ENCODE measurements at places on chromosomes 4 and X.
A peak's percentile ranks its signal among the peaks of the same experiment; 100 is the strongest.

GRCh38 chr4:102530986-102531385 lies 29.8 kb downstream of the NFKB1 start:
- no peak for DNase-seq

DNA sequence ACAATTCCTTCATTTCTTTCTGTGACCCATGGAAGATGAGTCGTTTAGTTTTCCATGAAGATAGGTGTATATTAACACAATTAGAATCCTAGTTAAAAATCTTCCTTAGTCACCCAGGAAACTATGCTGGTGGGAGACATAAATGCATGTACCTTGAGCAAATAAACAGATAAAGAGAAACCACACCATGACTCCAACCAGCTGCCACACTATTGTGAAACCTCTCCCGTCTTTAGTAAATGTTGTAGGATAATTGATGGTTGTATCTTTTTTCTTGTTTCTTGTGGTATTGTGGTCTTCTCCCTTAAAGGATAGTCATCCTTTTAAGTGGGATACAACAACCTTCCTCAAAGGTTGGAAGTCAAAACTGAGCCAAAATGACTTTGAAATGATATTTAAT lies 103.8 kb upstream of the LEF1 start:
- no peak for DNase-seq

GRCh38 chr4:145034727-145035211 lies 63.2 kb downstream of the ANAPC10 start:
- peak; percentile 90 for DNase-seq

DNA sequence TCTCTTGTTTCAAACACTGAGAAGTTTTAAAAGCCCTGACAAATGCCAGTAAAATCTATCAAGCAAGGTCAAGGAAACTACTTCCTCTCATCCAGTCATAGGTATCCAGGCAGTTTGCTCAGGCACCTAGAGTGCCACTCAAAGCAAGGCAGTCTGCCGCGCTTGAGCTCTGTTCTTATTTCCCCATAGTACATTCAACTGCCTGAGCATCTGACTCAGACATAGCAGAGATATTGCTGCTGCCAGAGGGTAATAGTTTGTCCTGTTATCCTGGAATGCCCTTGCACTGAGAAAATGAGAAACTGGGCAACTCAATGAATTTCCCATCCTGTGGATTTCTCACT lies 16.1 kb upstream of the ATP8A1 start:
- peak; percentile 67 for DNase-seq

GRCh38 chr4:95004912-95005311 lies 247.2 kb downstream of the BMPR1B start:
- no peak for DNase-seq

DNA sequence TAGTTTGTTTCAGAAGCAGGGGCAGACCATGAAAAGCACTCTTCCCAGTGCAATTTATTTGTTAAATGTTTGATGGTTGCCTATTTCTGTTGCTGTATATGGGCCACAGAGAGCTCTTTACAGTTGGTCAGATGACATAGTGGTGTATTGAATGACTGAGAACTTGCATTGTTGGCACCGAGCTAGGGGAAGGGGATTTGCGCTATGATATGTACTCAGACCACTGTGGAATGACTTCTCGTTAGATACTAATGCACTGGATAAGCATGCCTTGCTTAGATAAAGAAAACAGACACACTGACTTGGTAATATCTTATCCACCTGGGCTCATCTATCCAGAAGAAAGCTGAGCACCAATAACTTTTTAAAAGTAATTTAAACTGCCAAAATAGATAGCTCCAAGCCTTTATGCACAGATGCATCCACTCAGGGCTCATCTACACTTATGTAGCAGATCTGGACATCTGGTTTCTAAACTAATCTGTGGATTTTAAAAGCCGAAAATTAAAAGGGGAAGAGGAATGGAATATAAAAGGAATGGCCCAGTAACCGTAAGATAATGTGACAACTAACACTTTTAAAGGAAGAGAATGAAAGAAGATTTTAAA lies 132.7 kb downstream of the GATB start:
- DNase-seq: no peak

GRCh38 chrX:133812402-133812801 lies 173.0 kb downstream of the GPC3 start:
- DNase-seq: no peak

DNA sequence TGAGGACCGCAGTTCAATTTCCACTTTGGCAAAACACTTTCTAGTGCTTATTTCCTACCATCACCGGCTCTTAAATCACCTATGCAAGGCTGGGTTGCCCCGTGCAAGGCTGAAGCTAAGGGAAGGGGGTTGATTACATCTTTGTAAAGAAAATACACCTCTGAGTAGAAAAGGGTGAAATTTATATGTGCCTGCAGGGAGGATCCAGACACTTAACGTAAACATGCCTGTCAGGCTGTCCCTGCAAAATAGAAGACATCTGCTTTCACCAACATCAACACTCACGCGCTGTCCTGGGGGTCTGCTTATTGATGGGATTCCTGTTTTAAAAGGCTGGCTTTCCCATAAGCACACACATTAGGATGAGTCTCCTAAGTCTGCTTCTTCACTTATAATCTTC lies 92.0 kb downstream of the PRKX start:
- no peak for DNase-seq

- no peak for DNase-seq
Measured at GRCh38 chr4:177108708-177109107, 201.0 kb upstream of the NEIL3 start.

DNA sequence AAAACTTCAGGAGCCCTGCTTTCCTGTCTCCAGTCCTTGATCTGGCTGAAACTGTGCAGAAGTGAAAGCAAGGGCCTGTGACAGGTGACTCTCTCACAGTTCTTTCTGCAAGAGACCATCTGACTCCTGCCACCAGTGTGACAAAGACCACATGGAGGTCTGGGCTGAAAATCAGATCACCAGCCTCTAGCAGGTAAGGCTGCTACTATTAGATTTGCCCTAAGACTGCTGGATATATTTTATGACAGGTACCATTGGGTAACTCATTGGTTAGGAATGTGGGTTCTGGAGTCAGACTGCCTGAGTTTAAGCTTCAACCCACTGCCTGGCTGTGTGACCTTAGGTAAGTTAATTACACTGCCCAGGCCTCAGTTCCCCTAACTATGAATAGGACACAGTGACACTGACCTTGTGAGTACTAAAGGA lies 163.3 kb upstream of the SLC7A11 start:
- DNase-seq: peak; percentile 58

GRCh38 chr4:82360298-82361177 lies 13.3 kb downstream of the HNRNPD start:
- no peak for DNase-seq

GRCh38 chr4:38055566-38055965 lies 95.4 kb downstream of the PTTG2 start:
- no peak for DNase-seq

GRCh38 chrX:13825178-13825762 lies 8.4 kb upstream of the GPM6B start:
- no peak for DNase-seq

DNA sequence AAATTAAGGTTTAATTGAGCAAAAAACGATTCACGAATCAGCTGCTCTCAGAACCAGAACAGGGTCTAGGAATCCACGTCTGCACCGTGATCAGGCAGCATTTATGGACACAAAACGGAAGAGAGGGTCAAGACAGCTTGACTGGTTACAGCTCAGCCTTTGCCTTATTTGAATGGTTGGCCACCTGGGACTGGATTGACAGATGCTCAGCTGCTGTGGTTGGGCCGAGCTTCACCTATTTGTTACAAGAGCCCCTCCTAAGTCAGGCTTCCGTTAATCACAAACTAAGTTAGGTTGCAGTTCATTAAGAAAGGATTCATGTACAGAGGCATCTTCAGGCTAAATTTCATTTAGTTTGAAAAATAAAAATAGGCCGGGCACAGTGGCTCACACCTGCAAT lies 50.6 kb upstream of the MAN2B2 start:
- DNase-seq: no peak

- DNase-seq: no peak
Measured at GRCh38 chr4:5969336-5969735, 48.9 kb downstream of the C4orf50 start.

DNA sequence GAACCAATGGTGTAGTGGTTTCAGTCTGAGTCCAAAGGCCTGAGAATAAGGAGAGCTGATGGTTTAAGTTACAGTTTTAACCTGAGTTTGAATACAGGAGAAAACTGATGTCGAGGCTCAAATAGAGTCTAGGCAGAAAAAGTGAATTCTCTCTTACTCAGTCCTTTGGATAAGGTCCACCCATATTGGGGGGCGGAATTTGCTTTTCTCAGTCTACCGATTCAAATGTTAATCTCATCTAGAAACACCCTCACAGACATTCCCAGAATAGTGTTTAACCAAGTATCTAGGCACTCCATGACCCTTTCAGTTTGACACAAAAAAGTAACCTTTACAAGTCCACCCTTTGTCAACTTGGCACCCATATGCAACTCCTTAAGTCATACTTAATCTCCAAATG lies 216.0 kb downstream of the GRID2 start:
- no peak for DNase-seq

DNA sequence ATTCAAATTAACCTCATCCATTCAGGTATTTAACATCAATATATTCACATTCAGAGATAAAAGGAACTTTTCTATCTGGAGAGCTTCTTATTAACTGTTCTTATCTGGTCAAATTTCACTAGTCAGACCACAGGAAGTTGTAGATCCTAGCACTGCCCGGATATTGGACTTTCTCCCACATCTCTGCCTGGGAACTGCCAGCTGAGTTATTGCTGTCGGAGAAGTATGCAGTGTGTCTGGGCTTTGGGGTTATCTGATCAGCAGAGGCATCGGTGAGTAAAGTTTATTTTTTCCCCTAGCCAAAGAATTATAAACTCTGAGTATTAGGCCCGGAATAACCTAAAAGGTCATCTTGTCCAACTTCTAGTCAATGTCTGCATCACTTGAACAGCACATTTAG lies 45.1 kb downstream of the OR13H1 start:
- DNase-seq: peak; percentile 57

- DNase-seq: no peak
Measured at GRCh38 chr4:129334136-129334535, 238.2 kb downstream of the C4orf33 start.

GRCh38 chr4:128958194-128958593 lies 135.1 kb downstream of the SCLT1 start:
- DNase-seq: no peak

DNA sequence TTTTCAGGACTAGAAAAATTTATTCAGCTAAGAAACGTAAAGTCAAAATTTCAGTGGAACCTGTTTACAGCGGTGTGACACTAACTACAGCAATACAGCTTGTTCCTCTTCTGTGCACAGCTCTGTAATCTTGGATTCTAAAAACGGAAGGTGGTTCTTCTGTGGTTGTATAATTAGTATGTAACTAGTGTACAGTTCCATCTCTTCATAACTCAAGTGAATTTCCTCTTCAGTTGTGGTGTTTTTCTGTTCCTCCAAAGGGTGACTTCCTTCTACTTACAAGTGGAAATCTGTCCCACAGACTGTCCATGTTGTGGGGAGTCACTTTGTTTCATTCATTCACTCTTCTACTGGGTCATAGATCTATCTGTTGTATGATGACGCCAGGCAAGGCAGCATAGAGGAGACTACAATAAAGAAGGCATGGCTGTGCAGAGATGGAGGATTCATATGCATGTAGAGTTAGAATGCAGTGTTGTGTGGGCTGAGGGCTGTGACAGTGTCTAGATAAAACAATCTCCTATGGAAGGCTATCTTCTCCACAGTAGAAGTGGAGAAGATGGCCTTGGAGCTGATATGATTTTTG lies 5.4 kb downstream of the DAPP1 start:
- no peak for DNase-seq

GRCh38 chrX:150036181-150036580 lies 97.9 kb upstream of the EOLA2 start:
- DNase-seq: no peak

- peak; percentile 53 for DNase-seq
Measured at GRCh38 chr4:159764343-159764952, 661.6 kb downstream of the RAPGEF2 start.

DNA sequence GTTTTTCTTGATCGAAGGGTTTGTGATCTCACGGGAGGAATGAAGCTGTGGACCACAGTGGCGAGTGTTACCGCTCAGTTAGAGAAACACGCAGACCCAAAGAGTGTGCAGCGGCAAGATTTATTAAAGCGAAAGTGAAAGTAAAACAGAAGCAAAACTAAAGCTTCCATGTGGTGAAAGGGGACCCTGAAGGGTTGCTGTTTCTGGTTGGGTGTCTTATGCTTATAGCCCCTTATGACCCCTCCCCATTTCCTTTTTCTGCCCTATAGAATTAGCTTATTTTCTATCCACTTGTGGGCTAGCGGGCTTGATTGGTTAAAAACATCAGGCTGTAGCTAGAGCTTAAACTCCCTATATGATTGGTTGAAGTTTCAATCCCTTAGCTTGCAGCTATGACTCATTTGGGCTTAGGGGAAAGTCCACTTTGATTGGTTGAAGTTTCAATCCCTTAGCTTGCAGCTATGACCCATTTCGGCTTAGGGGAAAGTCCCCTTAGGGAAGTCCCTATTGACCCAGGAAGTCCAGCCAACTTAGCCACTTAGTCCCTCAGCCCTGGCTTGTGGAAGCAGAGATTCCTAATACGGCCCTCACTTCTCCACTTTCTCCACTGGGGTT lies 171.2 kb upstream of the NWD2 start:
- no peak for DNase-seq

GRCh38 chr4:38889143-38889542 lies 21.5 kb downstream of the FAM114A1 start:
- no peak for DNase-seq

GRCh38 chr4:113888006-113888405 lies 91.4 kb downstream of the ARSJ start:
- no peak for DNase-seq

DNA sequence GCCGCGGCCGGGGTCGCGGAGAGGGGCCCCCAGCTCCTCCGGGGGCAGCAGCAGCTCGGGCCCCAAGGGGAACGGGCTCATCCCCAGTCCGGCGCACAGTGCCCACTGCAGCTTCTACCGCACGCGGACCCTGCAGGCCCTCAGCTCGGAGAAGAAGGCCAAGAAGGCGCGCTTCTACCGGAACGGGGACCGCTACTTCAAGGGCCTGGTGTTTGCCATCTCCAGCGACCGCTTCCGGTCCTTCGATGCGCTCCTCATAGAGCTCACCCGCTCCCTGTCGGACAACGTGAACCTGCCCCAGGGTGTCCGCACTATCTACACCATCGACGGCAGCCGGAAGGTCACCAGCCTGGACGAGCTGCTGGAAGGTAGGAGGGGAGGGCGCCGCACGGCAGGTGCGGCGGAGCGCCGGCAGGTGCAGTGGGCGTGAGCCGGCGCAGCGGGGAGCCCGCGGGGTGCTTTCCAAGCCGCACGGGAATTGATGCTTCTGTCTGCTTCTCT lies 886 bp downstream of the DCLK2 start:
- peak; percentile 66 for DNase-seq

DNA sequence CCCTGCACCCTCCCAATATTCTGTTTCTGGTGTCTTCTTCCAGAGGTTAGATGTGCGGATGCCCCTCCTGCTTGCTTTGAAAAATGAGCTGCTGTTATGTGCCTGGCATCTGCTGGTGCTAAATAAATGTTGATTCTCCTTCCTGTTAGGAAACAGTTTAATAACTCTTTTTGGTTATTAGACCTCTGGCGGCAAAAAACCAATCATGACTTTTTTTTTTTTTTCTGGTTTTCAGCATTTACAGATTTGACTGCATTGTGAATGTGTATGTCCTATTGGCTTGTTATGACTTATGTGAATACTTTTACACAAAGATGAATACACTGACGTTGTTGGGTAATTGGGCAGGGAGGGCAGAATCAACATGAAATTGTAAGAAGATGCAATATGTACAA lies 13.6 kb upstream of the TMEM156 start:
- no peak for DNase-seq

- DNase-seq: no peak
Measured at GRCh38 chr4:53706422-53707032, 115.2 kb upstream of the LNX1 start.

GRCh38 chrX:123801901-123802300 lies 58.0 kb upstream of the XIAP start:
- no peak for DNase-seq

GRCh38 chr4:11313157-11313943 lies 115.3 kb downstream of the HS3ST1 start:
- no peak for DNase-seq
